SW 1271 (cell line): ENCODE measurements at places on chromosomes 16 and 17.

DNA sequence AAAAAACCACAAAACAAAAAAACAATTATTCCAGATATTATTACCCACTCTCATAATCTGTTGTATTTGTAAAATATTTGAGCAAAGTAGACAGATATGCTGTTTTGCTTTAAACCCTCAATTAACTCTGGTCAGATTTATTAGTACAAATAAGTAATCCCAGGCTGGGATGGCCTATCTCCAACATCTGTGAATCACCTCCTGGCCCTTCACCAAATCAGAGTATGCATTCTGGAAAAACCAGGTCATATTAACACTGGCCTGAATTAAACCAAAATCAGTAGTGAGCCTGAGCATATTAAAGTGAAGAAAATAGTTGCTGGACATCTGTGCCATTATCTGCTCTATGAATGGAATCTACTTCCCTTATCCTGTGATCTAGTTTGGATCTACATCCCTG, 41.0 kb downstream of the STAT3 start:
- no peak for DNase-seq

DNA sequence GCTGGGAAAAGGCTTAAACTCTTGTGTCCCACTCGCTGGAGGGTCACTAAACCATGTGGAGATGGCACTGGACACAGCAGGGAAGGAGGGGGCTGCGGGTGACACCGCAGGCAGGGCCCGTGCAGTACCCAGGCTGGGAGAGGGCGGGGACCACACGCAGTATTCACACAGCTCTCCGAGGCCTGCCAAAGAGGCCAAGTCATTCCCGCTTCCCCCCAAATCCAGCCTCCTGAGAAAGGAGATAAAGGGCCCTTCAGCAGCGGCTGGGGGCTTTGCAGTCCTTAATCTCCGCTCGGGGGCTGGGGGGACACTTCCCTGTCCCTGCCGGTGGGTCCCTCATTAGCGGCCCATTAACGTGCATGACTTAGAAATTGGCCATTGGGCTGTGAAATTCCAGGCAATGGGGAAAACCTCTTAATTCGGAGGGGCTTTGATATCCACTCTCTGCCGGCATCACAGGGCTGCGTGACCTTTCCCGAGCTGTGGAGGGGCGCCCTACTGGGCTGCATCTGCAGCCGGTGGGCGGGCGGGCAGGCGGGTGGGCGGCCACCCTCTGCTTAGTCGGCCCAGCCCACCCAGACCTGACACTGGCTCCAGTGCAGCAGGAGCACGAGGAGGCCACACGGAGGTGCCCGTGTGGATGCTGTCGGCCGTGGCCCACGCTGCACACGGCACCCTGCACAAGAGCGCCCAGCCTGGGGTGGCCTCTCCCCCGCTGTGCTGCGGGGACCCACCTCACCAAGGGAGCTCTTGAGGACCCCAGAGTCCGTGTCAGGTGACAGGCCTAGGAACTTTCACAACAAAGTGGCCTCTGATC, 2.6 kb upstream of the SLC38A8 start:
- no peak for DNase-seq

DNA sequence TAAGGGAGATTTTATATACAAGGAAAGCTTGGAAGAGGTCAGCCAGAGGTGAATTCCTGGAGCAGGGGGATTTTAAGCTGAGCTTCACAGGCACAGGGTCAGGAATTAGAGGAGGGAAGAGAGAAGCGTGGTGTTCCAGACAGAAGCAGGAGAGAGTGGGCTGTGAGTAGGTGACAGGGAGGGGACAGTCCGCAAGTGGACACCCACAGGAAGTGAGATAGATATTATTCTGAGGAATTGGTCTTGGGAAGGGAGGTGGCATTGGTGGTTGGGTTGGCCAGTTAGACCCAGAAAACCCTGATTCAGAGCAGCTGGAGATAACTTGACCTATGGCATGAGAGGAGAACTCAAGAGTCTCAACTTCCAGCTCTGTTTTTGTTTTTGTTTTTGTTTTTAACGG, 14.7 kb downstream of the PHB1 start:
- no peak for DNase-seq

DNA sequence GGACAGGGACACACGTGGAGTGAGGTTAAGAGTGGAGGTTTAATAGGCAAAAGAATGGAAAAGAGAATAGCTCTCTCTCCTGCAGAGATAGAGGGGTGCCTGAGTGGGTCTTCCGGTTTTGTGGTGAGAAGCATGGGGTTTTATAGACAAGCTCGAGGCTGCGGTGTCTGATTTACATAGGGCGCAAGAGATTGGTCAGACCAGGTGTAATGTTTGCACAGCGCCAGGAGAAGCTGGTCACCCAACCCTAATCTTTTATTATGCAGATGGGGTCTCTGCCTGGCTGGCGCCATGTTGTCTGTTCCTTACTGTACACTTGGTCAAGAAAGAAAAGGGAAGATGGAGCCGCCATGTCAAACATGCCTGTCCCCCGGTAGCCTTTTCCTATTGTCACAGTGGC, 44.5 kb upstream of the MLYCD start:
- DNase-seq = no peak

- no peak for DNase-seq
These were observed 2.2 kb downstream of the GALNS start for GRCh38 chr16:88854306-88855111.
